ENCODE measurements at places on chromosomes 7 and 10.

- peak; percentile 21 for DNase-seq
Observed at GRCh38 chr10:102492983-102493382, 9.5 kb downstream of the ACTR1A start.

DNA sequence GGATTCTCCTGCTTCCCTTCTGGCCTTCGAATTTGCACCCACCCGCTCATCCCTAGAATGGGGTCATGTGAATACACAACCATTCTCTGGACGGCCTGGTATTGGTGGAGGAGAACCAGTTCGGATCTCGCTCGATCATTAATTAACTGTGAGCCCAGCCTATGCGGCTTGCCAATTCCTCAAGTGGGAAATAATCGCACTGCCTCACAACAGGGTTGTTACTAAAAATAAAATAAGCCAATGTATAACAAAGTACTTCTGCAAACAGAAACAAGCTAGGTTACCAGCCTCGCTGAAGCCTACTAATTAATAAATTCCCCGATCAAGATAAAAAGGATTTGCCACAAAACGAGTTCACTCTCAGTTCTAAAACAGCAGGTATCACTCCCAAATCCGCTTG, 16.2 kb downstream of the CTBP2 start:
- no peak for DNase-seq

DNA sequence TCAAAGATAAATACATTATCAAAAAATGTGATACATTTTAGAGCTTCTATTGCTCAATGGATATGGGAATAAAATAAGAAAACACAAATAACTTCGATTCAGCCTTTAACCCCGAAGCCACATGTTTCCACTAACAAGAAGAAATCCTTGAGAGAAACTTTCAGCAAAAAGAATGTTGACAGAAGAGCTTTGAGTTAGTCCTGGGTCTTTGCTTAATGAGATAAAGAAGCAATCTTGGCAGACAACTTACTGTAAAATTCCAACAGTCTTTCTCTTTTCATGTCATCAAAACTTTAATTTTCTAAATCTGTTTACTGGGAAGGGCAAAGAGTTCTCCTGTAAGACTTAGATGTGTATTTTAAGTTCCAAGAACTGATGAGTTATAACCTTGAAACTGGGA, 810.2 kb downstream of the CNTNAP2 start:
- no peak for DNase-seq

- DNase-seq: no peak
Observed at GRCh38 chr7:111006040-111006439, 84.9 kb upstream of the LRRN3 start.
